ENCODE measurements at places on chromosomes 3 and 15. TPM values are rescaled to one million over a fixed set of nuclear protein-coding genes. Genes with fewer than 3 reads are reported as not detected.

C3orf85 gene
- not detected for total RNA-seq

GOLGA8K gene
- under 0.01 TPM for total RNA-seq

CYP8B1 gene
- total RNA-seq, result not detected

GOLGA6L10 gene
- 0.26 TPM for total RNA-seq

RTP2 gene
- not detected for total RNA-seq

THRB gene
- 7.4 TPM for total RNA-seq

VEPH1 gene
- total RNA-seq, result 34.7 TPM

NRROS gene
- total RNA-seq, result under 0.01 TPM

ANKUB1 gene
- not detected for total RNA-seq

CFAP100 gene
- not detected for total RNA-seq

All from fibroblast of lung (primary cell).